ENCODE measurements at places on chromosomes 3 and 15.

DNA sequence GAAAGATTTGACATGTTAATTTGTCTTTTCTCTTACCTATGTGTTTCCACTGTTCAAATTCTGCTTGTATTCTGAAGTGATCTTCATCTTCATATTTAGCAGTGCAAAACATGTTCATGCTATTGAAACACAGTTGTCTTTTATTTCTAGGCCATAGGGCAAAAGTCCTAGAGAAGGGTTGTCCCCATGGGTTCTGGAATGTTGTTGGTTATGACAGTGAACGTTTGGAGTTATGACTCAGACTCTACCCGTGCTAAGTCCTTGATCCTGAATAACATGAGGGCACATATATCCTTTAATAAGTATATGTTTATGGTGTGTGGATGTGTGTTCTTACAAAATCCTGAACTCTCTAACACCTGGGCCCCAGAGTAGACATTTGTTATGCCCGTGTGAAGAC lies 23.0 kb upstream of the ARPP21 start:
- no peak for DNase-seq

- DNase-seq: no peak
Measured at GRCh38 chr3:115513416-115513800, 109.9 kb upstream of the GAP43 start.

GRCh38 chr15:76312540-76313174 lies 1.4 kb upstream of the ETFA start:
- no peak for DNase-seq

GRCh38 chr15:65414841-65415621 lies 7.7 kb downstream of the IGDCC4 start:
- peak; percentile 28 for DNase-seq

DNA sequence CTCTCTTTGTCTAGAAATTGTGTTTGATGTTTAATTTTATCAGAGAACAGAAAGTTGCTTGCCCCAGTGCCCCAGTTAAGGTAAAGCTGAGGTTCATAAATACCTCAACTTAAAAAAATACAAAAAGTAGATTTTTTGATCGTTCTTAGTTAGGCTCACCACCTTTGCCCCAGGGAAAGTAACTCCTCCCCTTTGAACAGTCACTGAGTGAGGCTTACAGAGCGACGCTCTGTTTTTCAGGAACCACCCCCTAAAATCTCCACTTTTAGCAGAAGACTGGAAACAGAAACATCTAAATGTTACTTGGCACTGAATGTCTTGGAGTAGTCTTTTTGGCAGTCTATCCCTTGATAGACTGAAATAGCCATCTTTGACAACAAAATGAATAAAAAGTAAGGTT lies 24.9 kb downstream of the BLM start:
- no peak for DNase-seq
